ENCODE measurements at places on chromosomes 5 and 9.

GRCh38 chr5:55645304-55645703, 66.8 kb downstream of the SLC38A9 start:
- ATAC-seq: no peak

DNA sequence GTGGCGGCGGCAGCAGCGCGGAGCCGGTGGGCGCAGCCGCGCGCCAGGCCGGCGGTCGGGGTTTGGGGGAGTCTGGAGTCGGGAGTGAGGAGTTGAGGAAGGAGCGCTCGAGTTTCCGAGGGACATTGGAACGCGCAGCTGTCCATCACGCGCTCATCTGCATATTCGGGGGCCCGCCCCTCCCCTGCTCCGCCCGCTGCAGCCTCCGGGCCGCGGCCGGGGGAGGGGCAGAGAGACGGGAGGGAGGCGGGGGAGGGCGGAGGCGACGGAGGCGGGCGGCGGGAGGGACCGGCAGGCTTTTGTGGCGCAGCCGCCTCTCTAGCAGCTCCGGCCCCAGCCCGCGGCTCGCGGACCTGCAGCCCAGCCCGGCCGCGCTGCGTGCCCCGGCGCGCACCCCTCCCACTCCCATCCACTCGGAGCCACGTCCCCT, at the start of gene IRX2:
Gene IRX2, minus strand, starts transcription at position 86 of the 430 bp plus-strand sequence. CDS start 264 bp downstream, outside the sequence.
- no peak for ATAC-seq

DNA sequence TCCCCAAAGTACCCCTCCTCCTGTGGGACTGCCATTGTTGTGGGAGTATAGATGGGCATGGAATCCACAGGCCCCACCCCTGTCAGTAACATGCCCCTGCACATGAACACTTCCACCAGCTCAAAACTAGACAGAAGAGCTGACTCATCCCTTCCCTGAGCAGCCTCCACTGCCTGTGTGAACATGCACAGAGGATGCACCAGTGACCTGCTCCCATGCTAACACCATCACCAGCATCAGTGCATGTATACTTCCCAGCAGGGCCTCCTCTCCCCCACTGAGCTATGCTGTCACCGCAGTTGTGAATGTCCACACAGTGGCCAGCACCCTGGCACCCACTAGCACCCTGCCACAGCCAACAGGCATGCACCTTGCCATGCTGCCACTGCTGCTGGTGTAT, 939.8 kb downstream of the EFNA5 start:
- no peak for ATAC-seq

GRCh38 chr9:87227456-87227855, 270.2 kb upstream of the DAPK1 start:
- no peak for ATAC-seq

GRCh38 chr5:160699301-160699700, 152.7 kb downstream of the ATP10B start:
- no peak for ATAC-seq

- ATAC-seq: no peak
Measured at GRCh38 chr5:34599471-34600117, 56.5 kb upstream of the RAI14 start.

DNA sequence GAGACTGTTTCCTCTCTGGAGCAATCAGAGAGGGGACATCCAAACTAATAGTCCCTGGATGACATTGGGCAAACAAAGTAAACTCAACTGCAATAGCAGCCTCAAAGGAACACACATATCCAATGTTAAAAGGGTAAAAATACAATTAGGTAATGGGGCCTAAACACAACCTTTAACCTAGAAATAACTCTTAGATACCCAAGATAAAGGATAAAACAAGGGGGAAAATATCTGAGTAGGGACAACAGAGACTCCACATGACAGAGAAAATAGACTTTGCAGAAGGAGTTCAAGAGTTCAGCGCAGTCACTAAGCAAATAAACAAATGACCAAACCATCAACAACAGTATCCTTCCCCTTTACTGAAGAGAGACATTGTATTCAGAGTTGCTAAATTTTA, 149.3 kb downstream of the FBXO4 start:
- ATAC-seq: no peak

DNA sequence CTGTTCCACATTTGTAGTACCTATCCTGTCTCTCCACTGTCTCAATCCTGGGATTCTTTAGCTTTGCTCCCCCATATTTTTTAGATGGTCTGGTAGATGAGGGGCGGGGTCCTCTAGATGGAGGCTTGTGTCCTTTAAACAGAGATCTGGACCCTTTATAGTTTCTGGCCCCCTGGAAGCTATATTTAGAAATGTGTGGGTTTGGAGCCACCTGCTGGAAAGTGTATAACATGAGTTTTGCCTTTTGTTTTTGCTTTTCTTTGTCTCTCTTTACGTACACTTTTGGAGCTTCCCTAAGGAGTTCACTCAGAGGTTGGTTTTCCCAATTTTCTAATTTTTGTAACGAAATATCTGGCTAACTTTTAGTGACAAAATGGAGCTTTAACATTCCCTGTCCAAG, 110.7 kb downstream of the CFAP95 start:
- no peak for ATAC-seq

GRCh38 chr9:76886318-76886717, 19.6 kb downstream of the PRUNE2 start:
- no peak for ATAC-seq

DNA sequence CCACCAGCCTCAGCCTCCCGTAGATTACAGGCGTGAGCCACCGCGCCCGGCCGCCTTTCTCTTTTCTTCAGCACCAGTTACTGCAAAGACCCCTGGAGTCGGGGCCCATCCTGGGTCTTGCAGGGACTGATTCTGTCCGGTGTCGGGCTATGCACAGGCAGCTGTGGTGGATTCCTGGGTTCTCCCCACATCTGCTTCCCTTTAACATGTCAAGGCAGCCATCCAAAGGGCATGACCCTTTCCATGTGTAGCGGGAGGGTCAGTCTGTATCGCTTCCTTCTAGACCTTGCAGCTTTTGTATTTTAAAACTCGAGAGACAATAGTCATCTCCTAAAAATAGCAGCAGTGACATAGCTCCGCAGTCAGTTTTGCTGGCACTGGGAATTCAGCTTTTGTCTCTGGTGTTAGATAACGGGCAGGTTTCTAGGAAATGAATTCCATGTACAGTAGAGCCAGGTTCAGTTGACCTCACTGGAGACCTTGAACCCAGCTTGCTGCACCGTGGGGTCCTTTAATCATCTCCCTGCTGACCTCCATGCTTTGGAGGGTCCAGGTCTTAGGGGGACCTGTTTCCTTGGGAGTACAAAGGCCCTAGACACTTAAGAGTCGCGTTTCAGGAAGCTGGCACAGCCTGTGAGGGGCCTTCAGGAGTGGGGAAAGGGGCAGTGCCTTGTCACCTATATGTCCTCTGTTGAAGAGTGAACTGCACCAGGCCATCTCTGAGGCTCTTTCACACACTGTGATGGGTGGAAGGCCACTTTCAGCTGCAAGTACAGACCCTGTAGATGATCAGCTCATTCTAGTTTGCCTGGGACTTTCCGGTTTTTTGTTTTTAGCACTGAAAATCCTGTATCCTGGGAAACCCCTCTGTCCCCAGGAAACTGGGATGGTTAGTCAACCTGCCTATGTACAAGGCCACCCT, 13.8 kb downstream of the ANKRD33B start:
- peak; percentile 51 for ATAC-seq

- ATAC-seq: no peak
Measured at GRCh38 chr5:54581831-54582548, 64.4 kb downstream of the SNX18 start.

- no peak for ATAC-seq
Measured at GRCh38 chr5:172757394-172758010, 13.5 kb downstream of the DUSP1 start.

DNA sequence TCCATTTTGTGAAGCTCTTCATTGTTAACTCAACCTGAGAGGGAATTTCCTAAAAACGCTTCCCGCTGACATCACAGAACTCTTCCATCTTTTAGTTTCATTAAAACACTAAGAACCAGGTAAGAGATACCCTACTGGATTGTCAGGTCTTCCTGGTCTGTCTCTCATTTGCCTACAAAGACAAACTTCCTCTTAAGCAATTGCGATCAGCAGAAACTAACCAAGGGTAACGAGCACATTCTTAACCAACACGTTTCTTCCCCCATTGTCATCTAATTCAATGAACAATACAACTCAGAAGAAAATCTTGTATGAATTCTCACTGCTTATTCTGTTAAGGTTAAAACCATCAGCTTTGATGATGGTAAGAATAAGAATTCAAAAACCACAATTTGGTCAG, 6.6 kb downstream of the FBXW11 start:
- ATAC-seq: no peak

- ATAC-seq: no peak
Measured at GRCh38 chr9:89218040-89218928, 39.7 kb upstream of the SHC3 start.

DNA sequence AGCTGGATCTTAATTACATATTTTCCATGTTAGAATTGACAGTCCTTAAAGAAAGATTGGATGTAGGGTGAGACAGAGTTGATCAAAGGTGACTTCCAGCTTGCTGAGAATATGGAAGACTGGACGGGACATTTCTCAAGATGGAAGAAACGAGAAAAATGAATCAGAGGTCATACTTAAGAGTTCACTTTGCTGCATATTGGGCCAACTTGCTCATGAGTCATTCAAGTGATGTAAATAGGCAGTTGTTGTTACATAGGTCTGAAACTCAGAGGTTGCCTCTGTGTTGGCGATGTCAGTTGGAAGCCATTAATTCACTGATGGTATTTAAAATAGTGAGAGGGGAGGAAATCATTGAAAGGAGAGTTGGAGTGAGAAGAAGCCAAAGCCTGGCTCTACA, 132.8 kb downstream of the CD180 start:
- peak; percentile 38 for ATAC-seq

- ATAC-seq: no peak
Measured at GRCh38 chr5:73907164-73907563, 281.2 kb downstream of the ARHGEF28 start.

GRCh38 chr5:74870299-74871067, 4.3 kb upstream of the FAM169A start:
- ATAC-seq: no peak

- no peak for ATAC-seq
Measured at GRCh38 chr5:108653201-108653600, 94.5 kb upstream of the FER start.

DNA sequence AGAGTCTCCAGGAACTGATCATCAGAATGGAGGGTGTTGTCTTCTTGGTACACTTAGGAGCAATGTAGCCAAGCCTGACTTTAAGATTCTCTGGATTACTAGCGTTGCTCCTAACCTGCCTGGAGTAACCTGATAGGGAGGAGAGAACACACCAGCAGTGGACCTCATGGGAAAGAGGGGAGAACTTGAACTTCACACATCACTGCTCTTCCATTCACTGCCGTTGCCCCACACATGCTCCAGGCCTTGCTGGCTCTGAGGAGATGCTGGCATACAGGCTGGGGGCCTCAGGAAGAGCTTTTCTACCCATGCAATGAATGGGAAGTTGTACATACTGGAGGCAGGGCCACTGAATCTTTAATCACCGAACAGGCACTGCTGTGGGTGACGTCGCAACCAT, 60.3 kb upstream of the ADAMTS16 start:
- ATAC-seq: no peak

- ATAC-seq: no peak
Measured at GRCh38 chr9:105900123-105900522, 205.8 kb downstream of the TMEM38B start.

GRCh38 chr5:111676466-111676865, 80.5 kb downstream of the NREP start:
- ATAC-seq: no peak

DNA sequence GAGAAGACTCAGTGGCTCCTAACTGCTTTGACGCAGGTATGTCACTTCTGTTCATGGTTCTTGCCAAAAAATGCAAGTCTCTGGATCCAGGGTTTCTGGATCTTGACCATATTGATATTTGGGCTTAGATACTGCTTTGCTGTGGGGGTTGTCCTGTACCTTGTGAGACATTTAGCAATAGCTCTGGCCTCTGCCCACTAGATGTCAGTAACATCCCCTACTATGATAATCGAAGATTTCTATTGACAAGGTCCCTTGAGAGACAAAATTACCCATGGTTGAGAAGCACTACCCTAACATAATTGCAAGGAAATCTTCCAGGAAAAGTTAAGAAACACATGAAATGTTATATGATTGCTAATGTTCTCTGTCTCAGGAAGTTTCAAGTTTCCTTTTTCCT, 285.4 kb downstream of the TMEM232 start:
- no peak for ATAC-seq

- no peak for ATAC-seq
Measured at GRCh38 chr5:26148569-26149107, 889.7 kb downstream of the CDH9 start.
